Thymus (tissue), 14 donors: ENCODE measurements at places on chromosomes 12 and 14. TPM values are rescaled to one million over a fixed set of nuclear protein-coding genes. Genes with fewer than 3 reads are reported as not detected.

DNA sequence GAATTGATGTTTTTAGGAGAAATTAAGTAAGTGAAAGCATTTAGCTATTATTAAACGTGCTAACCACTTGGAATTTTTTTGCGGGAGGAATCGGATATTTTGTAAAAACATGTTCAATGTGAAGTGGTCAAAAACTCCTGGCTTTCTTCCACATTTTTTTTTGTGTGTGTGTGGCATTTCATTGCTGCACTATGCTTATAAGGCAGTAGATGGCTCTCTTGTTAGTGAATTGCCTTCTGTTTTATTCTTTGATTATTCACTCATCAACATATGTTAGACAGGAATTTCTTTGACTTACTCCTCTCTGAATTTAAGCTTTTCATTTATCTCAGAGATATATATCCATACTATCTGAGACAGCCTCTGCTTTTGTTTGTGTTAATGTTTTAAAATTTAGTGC is 71.3 kb downstream of the DERA start:
- DNase-seq = no peak

DNA sequence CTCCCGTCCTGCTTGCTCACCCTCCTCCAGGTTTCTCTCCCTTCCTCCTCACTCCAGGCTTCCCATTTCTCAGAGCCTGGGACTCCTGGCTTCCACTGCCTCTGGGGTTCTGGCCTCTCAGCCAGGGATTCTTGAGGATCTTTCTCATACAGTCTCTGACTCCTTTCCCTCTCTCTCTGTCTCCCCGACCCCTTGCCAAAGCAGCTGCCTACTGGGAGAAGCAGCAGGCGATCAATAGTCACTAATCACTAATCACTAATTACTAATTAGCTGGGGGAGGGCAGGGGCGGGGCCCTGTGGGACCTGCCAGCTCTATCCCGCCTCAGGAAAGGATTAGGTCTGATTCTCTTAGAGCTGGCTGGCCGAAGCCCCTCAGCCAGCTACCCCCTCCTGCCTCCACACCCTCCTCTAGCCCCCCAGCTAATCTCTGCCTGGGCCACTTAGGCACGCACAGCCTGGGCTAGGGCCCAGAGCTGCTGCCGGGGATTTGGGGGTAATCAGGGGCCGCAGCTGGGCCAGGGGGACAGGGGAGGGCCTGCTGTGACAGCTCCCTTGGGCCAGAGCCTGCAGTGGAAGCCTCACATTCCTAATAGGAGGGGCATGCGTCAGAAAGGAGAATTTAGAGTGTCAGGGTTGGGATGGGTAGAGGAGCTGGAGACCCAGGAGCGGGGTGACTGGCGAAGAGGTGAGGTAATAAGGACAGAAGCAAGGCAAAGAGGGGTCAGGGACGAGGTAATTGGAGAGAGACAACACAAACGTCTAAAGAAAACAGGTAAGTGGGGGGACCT is 2.8 kb downstream of the NXPH4 start:
- DNase-seq = no peak

- no peak for DNase-seq
These were observed 237.9 kb downstream of the IPO8 start for GRCh38 chr12:30457621-30458289.

Gene APOF
- total RNA-seq = not detected

DNA sequence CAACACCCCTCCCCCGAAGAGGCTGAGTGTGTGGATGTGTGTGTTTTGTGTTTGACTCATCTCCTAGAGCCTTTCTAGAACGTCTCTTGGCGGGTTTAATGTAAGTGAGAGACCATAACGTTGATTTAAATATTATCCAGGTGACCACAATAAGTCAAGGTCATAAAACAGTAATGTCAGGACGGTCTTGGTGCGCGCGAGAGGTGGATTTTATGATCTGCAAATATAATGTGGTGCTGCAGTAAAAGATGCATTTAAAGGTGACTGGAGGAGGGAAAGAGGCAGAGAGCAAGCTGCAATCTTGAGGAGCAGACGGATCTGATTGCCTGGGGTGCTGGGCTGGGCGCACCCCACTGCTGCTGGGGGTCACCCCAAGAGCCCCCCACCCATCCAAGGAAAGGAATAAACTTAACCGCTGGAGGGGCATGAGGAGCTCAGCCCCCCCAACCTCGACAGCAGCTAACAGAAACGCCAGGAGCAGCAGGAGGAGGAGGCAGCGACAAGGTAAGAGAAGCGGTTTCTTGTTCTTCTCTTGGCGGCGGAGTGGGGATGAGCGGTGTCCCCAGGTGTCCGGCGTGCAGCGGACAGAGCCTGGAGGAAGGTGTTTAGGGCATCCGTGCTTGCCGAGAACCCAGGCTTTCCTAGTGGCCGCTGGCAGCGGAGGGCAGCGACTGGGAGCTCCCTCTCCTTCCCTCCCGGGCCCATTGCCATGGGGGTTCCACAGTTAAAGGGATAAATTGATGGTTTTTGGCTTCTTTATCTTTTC is 5.5 kb downstream of the HOXC10 start:
- no peak for DNase-seq

- DNase-seq = no peak
These were observed 73.9 kb downstream of the SPPL3 start for GRCh38 chr12:120830052-120830940.

DNA sequence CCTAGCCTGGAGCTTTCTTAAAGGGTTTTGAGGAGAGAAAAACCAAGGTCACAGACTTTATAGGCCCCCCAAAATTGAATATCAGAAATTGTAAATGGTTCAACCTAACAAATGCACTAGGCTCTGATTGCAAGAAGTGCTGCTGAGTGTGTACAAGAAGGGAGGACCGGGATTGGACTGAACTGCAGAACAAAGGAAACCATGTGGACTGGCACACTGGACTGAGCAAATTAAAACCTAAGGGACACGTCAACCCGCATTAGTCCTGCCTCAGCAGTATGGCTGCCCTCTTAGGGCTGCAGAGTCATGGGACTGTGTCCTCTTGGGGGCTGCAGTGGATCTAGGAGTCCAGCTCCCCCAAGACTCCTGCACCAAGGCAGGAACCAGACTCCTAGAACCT is 842 bp upstream of the CISTR start:
- no peak for DNase-seq

Gene ENO2
- 12.1 TPM for total RNA-seq

DNA sequence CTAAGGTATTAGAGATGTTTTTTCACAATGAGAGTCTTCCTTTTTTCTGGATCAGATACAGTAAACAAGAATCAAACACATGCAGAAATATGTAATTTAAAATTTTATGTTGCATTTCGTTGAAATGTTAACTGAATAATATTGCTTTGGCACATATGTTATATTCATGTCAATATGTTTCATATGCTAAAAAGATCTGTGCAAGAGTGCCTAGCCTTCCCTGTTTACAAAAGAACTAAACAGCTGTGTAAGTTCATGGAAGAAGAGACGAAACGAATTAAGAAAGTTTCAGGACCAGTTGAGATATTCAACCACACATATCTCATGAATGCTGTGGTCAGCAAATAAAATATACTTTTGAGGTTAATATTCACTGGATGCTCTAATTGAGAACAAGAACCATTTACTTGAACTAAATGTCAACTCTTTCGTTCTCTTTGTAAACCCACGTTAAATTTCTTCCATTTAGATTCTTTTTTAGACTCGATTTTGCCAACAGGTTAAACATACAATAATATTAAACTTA is 289.5 kb downstream of the FOXG1 start:
- DNase-seq = no peak

GRCh38 chr14:32826404-32827082 is 112.1 kb upstream of the NPAS3 start:
- DNase-seq = no peak

DNA sequence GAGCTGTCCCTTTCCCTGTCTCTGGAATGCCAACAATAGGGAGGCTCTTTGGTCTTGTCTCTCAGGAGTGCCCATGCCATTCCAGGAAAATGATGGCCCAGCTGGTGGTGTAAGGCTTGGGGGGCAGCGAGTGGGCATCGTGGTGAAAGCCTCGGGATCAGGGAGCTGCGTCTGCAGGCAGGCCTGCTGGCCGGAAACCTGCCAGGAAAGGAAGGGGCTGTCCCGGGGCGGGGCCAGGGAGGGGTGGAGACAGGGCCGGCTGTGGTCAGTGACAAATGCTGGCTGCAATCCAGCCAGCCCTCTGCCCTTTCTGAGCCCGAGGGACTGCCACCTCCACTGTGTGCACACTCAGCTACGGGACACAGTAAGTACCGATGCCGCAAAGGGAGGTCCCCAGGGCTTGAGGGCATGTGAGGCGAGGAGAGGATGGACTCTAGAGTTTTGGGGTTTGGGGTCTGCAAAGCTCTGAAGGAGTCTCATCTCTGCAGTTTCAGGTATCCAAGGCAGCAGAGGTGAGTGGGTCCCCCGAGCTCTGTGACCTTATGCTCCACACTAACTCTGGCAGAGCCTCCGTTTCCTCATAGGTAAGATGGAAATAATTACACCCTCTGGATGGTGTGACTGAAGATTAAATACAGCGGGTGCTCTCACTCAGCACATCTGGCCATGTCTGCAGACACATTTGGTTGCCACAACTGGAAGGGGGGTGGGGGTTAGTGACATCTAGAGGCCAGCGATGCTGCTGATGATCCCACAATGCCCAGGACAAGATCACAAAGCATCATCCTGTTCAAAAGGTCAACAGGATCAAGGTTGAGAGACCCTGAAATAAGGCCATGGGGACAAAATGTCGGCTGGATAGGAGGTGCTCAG is at the start of gene SERPINA5:
SERPINA5 (plus strand) TSS at position 300 of the 873 bp plus-strand sequence. CDS start 5,937 bp downstream, outside the sequence.
- no peak for DNase-seq

GRCh38 chr14:98444077-98444476 is 827.9 kb downstream of the BCL11B start:
- DNase-seq = peak; percentile 84

Gene TAMALIN
- 9.2 TPM for total RNA-seq
